Purkinje cell (primary cell): ENCODE measurements at places on chromosomes 16 and 17. TPM values are rescaled to one million over a fixed set of nuclear protein-coding genes. Genes with fewer than 3 reads are reported as not detected.

Gene SYCE1L
- not detected in 2 replicates for polyA plus RNA-seq

Gene P3H4
- 0.55 and 0.83 TPM in 2 replicates for polyA plus RNA-seq

Gene TAT
- polyA plus RNA-seq, result not detected in 2 replicates

Gene OTOA
- 0.38 TPM in 1 of 2 replicates, not detected in the other for polyA plus RNA-seq

Gene NLRC3
- 0.73 and 0.89 TPM in 2 replicates for polyA plus RNA-seq

Gene TBX4
- not detected in 2 replicates for polyA plus RNA-seq

Gene SBK1
- polyA plus RNA-seq, result 3.2 and 6.9 TPM in 2 replicates
